ENCODE measurements at places on chromosomes 3 and 15. TPM values are rescaled to one million over a fixed set of nuclear protein-coding genes. Genes with fewer than 3 reads are reported as not detected.

Gene EPM2AIP1
- total RNA-seq = 14.1 TPM

Gene XCR1
- total RNA-seq = under 0.01 TPM

Gene ZNF280D
- 94.8 TPM for total RNA-seq

Gene SI
- total RNA-seq = not detected
